GM12865 (cell line): ENCODE measurements at places on chromosomes 11 and 22.
A peak's percentile ranks its signal among the peaks of the same experiment; 100 is the strongest.

DNA sequence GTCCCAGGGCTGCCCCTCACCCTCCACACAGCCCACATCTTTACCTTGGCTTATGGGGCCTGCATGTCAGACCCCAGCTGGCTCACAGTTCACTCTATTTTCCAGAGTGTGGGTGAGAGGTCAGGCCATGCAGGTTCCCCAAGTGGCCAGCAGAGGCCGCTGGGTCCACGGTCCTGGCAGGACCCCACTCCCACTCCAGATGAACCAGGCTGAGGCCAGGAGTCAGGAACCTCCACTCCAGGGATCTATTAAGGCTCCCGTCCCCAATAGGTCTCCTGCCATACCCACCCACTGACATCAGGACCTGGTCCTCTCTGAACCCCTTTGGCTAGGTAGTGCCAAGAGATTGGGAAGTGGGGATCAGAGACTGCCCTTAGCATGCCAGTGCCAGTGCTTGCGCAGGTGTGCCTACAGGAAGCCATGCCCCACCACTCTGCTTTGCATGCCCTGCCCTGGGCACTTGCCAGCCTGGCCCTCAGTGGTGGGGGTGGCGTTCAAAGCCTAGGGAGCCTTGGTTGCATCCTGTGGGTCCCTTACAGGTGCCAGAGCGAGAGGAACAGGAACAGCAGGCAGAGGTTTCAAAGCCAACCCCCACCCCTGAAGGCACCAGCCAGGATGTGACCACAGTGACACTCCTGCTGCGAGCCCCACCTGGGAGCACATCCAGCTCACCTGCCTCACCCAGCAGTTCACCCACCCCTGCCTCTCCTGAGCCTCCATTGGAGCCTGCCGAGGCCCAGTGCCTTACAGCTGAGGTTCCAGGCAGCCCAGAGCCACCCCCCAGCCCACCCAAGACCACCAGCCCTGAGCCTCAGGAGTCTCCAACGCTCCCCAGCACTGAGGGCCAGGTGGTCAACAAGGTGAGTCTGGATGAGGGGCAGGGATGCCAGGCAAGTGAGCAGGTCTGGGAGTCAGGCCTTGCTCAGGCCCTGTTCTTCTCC is 8.3 kb downstream of the SMTN start:
- DNase-seq, result peak; percentile 58

- DNase-seq, result no peak
Measured at GRCh38 chr22:40322021-40322420, 24.3 kb upstream of the ADSL start.

DNA sequence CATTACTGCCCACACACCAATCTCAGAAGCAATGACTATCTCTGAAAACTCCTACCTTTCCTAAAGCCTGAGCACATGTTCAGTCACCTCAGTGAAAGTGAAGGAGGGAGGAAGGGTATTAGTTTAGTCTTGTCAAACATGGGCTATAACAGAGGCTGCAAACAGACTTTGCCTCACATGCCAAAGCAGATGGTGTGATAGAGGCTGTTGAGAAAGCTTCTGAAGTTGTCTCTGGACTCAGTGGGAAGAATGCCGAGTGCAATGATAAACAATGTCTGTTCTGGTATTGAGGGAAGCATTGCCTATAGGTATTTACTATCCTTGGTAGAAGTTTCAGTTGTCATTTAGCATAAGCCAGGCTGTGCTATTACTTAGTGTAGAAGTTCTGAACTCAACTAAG is 314.5 kb upstream of the CCDC90B start:
- DNase-seq, result no peak

GRCh38 chr22:19762568-19763457 is 2.2 kb downstream of the TBX1 start:
- no peak for DNase-seq

DNA sequence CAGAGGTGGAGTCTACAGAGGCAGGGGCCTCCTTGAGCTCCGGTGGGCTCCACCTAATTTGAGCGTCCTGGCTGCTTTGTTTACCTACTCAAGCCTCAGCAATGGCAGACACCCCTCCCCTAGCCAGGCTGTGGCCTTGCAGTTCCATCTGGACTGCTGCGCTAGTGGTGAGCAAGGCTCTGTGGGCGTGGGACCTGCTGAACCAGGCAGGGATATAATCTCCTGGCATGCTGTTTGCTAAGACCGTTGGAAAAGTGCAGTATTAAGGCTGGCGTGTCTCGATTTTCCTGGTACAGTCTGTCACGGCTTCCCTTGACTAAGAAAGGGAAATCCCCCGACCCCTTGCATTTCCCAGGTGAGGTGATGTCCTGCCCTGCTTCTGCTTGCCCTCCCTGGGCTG is 77.7 kb downstream of the GDPD4 start:
- no peak for DNase-seq

DNA sequence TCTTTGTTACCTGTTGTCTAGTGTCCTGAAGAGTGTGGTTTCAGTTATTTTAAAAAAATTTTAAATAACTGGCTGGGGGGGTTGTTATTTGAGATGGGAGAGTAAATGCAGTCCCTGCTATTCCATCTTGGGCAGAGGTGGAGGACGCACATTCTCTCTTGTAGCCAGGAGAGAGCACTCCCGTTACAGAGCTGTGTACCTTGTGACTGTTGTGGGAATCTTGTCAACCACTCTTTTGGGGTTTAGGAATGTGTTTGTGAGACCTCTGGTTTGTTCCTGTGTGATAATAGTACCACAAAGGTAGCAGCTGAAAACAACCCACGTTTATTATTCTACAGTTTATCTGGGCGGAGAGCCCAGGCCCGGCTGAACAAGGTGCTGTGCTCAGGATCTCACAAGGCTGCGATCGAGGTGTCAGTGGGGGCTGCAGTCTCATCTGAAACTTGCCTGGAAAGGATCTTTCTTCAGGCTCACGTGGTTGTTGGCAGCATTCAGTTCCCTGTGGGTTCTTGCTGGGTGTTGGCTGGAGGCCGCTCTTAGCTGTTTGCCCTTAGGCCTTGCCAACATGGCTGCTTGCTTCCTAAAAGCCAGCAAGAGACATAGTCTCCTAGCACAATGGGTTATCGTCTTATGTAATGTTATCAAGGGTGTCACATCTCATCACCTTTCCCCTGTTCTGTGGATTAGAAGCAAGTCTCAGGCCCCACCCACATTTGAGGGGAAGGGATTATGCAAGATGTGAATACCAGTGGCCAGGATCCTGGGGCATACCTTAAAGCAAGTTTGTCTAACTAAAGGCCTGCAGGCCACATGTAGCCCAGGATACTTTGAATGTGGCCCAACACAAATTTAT is 20.6 kb downstream of the IGHMBP2 start:
- no peak for DNase-seq

DNA sequence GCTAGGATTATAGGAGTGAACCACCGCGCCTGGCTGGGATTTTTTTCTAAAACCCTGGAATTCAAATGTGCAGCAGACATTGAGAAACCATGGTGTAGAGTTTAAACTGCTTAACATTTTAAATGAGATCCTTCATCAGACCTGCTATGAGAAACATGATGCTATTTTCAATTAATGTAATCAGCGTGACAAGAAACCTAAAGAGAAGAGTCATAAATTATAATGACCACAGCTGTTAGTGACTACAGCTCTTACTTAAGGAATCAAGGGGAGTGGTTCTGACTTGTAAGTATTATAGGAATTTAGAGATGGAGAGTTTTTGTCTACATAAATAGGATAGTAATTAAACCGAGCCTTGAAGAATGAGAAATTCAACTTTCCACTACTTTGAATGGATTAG is 170.6 kb downstream of the BARX2 start:
- no peak for DNase-seq
